T-helper 17 cell (primary cell): ENCODE measurements at places on chromosomes 6 and 20. TPM values are rescaled to one million over a fixed set of nuclear protein-coding genes. Genes with fewer than 3 reads are reported as not detected.

Gene VSX1
- not detected for total RNA-seq

Gene IL17F
- 0.35 TPM for total RNA-seq

Gene SIRPB2
- total RNA-seq = 1.8 TPM

Gene RIPOR3
- total RNA-seq = 2.1 TPM

Gene KIAA0408
- 3.5 TPM for total RNA-seq

Gene PNLDC1
- total RNA-seq = not detected

Gene C6orf141
- not detected for total RNA-seq

Gene OR2H2
- total RNA-seq = not detected

Gene GGT7
- 15.0 TPM for total RNA-seq

Gene SLC2A10
- not detected for total RNA-seq

Gene PNRC1
- total RNA-seq = 837 TPM

Gene BPIFB4
- not detected for total RNA-seq

Gene BPIFA2
- total RNA-seq = not detected

Gene CLPSL1
- not detected for total RNA-seq

Gene FAXC
- total RNA-seq = not detected

Gene TP53TG5
- not detected for total RNA-seq

Gene TMEM74B
- total RNA-seq = 0.32 TPM
